Right ventricle myocardium inferior (tissue), 1 donor: ENCODE measurements at places on chromosomes 3 and 15.
A peak's percentile ranks its signal among the peaks of the same experiment; 100 is the strongest.

- no peak for DNase-seq
Observed at GRCh38 chr3:170956647-170957046, 48.2 kb upstream of the EIF5A2 start.

GRCh38 chr3:140766465-140766864 is 88.6 kb downstream of the TRIM42 start:
- DNase-seq = no peak

- DNase-seq = no peak
Observed at GRCh38 chr3:71310980-71311660, 272.4 kb downstream of the FOXP1 start.

- DNase-seq = peak; percentile 90
Observed at GRCh38 chr15:81133782-81134461, at the start of gene CFAP161. TSS of gene CFAP161 (plus strand) at chr15:81134270. CDS start at chr15:81134330, 60 bp downstream.

DNA sequence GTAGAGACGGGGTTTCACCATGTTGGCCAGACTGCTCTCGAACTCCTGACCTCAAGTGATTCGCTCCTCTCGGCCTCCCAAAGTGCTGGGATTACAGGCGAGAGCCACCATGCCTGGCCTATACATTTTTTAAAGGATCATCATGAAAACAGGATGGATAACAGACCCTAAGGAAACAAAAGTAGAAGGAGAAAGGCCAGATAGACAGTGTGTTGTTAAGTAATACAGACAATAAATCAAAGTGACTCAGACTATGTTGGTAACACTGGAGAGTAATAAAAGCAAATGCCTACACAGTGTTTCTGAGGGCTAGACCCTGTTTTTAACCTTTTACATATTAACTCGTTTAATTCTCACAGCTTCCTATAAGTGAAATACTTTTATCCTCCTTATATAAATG is 133.8 kb upstream of the MCTP2 start:
- no peak for DNase-seq
